Activated naive CD4-positive, alpha-beta T cell treated with anti-CD3 and anti-CD28 coated beads for 36 hours (primary cell): ENCODE measurements at places on chromosomes 3 and 15. TPM values are rescaled to one million over a fixed set of nuclear protein-coding genes. Genes with fewer than 3 reads are reported as not detected.

The HTR3E gene
- total RNA-seq, result not detected

The TTLL13 gene
- total RNA-seq, result 0.26 TPM

DNA sequence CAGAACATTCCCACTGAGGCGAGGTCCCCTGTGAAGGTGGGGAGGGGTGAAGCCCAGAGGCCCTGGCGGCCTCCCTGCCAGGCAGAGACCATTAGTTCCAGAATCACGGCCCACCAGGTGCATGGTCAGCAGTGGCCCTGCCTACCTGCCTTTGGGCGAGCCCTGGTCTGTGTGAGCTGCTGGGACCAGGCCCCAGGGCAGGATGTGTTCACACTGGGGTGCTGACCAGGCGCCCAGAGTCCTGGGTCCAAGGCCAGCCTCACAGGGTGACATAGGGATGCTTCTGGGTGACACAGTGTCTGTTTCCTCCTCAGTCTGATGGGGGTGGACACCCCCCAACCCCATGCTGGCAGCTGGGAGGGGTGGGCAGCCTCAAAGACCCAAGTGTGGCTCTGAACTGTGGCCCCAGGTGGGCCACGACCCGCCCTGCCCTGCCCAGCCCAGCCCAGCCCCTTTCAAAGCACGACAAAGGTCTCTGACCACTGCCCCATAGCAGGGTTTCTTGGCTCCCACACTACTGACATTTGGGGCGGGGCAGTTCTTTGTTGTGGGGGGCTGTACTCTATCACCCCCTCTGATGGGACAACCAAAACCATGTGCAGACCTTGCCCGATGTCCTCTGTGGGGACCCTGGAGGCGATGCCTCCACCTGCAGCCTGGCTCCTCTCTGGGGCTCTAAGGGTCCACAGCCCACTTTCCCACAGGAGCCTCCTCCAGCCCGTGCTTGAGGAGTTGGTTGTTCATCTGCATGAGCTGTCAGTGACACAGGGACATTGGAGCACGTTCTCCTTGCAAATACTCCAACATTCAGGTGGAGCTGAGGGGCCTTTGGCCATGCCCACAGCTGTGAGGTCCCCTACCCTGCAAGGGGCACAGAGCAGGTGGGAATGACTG, 44.8 kb upstream of the SLC41A3 start:
- H3K36me3 ChIP-seq, result no peaks in the 10 kb centered on the region
- no peaks in the 10 kb centered on the region for H3K4me1 ChIP-seq
- no peak overlapping the region for H3K4me3 ChIP-seq
- H3K27me3 ChIP-seq, result no peaks in the 10 kb centered on the region
- no peak for DNase-seq
- H3K27ac ChIP-seq, result no peak overlapping the region

DNA sequence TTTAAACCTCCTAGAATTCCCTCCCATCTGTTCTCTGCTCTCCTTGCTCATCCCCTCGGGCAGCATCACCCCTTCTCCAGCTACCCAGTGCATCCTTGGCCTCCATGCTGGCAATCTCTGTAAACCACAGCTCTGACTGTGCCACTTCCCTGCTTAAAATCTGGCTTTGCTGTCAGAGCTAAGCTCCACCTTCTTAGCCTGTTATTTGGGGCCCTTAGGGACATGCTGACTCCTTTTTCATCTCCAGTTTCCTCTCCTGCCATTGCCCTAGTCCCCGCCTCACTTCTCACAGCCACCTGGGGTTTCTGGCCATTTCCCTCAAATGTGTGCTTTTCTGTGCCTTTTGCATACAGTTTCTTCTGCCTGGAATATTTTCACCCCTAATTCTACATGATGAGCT, 5.7 kb downstream of the SLC6A20 start:
- H3K4me3 ChIP-seq, result no peak overlapping the region
- H3K4me1 ChIP-seq, result peaks cover 2% of the 10 kb centered on the region
- DNase-seq, result no peak
- peaks cover 24% of the 10 kb centered on the region for H3K27me3 ChIP-seq
- no peak overlapping the region for H3K27ac ChIP-seq

The IGDCC3 gene
- total RNA-seq, result not detected

DNA sequence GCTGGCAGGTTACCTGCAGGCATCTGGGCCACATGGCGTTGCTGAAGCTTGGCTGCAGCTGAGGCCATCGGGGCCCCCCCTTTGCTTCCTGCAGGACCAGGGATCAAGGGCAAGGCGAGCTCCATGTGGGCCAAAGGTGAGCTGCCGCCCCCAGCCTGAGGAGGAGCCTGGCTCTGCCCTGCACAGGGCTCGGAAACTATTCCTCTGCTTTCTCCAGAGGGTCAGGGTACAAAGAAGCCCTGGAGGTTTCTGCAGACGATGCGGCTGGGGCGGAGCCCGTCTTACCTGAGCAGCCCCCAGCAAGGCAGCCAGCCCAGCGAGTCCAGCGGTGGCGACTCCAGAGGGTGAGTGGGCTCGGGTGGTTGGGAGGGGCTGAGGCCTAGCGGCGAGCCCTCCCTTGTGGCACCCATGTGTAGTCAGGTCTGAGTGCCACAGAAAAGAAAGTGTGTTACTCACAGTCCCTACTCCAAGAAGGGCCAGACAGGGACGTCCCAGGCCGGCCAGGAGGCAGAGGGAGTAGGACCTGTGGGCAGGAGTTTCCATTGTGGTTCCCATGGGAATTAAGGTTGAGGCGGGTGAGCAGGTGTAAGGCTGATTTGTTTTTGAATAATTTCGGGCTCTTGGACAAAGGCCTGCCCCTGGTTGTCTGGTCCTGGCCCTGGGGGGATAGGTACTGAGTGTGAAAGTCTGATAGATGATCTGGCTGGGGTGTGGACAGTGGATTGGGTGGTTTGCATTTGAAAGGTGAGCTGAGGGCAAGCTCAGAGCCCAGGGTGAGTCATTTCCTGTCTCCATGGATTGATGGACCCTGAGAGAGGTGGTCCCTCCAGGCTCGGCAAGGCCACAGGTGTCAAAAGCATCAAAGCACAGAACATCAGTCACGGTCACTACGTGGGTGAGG, 25.4 kb downstream of the CFAP100 start:
- no peaks in the 10 kb centered on the region for H3K4me1 ChIP-seq
- H3K27ac ChIP-seq, result no peak overlapping the region
- H3K36me3 ChIP-seq, result peaks cover 5% of the 10 kb centered on the region

- no peaks in the 10 kb centered on the region for H3K36me3 ChIP-seq
- H3K27me3 ChIP-seq, result no peaks in the 10 kb centered on the region
- H3K4me3 ChIP-seq, result no peak overlapping the region
Measured at GRCh38 chr3:39327053-39327745, 2.3 kb upstream of the CCR8 start.

The RASL12 gene
- total RNA-seq, result not detected

DNA sequence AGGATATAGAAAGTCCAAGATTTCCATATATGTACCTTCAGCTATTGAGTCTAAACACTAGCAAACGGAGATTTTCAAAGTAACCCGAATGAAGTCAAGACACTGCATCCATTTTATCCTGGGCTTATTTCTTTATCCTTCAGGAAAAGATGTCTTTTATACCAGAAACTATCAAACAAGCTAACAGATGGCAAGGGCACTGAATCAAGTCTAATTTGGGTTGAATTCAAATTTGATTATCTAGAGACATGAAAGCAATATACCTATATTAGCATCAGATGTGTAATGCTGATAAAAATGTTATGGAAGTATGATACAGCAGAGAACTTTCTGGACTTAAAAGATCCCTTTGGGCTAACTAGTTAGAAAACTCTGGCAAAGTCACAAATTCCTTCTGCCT, 138.3 kb upstream of the TSPAN3 start:
- peaks cover 5% of the 10 kb centered on the region for H3K4me1 ChIP-seq
- no peak overlapping the region for H3K4me3 ChIP-seq
- H3K36me3 ChIP-seq, result peaks cover 8% of the 10 kb centered on the region
- DNase-seq, result no peak

GRCh38 chr3:120177151-120177550, 82.9 kb upstream of the GSK3B start:
- no peak overlapping the region for H3K4me3 ChIP-seq
- no peaks in the 10 kb centered on the region for H3K36me3 ChIP-seq
- H3K4me1 ChIP-seq, result no peaks in the 10 kb centered on the region
- DNase-seq, result no peak
- no peaks in the 10 kb centered on the region for H3K27me3 ChIP-seq
- no peak overlapping the region for H3K27ac ChIP-seq

DNA sequence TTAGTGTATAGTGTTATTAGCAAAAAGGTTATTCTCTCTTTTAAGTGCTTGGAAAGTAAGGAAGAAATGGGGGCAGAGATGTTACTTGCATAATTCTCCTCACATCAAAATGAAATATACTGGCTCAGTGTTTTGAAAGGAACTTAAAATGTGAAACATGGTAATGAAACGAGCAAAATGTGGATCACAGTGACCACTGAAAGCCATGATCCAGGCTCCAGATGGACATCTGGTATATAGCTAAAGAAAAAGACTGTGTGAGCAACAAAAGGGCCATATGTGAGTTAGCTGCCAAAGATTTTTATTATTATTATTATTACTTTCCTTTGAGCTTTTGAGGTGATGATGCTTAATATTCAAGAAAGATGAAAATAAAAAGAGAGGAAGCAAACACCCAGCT, 89.6 kb downstream of the GAP43 start:
- no peaks in the 10 kb centered on the region for H3K4me1 ChIP-seq
- H3K36me3 ChIP-seq, result no peaks in the 10 kb centered on the region
- no peak overlapping the region for H3K4me3 ChIP-seq
- H3K27me3 ChIP-seq, result peaks cover 14% of the 10 kb centered on the region
- no peak for DNase-seq

The SLC28A2 gene
- total RNA-seq, result not detected

DNA sequence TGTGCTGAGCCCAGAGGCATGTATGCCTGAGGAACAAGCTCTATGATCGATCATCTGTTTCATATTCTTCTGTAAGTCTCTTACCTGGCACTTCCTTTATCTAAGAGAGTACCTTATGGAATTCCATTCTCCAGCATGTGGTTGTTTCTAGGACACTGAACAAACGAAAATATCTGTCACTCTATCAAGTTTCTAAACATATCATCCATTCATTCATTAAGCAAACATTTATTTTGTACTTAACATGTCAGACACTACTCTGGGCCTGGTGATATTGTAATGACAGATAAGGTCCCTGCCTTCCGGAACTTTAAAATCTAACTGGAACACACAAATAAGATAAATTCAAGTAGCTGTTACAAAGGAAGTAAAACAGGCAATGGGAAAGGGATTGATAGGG, 477.1 kb downstream of the IGSF11 start:
- H3K27ac ChIP-seq, result no peak overlapping the region
- no peaks in the 10 kb centered on the region for H3K27me3 ChIP-seq
- H3K36me3 ChIP-seq, result no peaks in the 10 kb centered on the region
- no peaks in the 10 kb centered on the region for H3K4me1 ChIP-seq
- DNase-seq, result no peak

The CLRN1 gene
- total RNA-seq, result not detected

- H3K27me3 ChIP-seq, result peaks cover 10% of the 10 kb centered on the region
- no peaks in the 10 kb centered on the region for H3K4me1 ChIP-seq
- H3K4me3 ChIP-seq, result no peak overlapping the region
Measured at GRCh38 chr3:101119535-101119934, 126.3 kb upstream of the ABI3BP start.

DNA sequence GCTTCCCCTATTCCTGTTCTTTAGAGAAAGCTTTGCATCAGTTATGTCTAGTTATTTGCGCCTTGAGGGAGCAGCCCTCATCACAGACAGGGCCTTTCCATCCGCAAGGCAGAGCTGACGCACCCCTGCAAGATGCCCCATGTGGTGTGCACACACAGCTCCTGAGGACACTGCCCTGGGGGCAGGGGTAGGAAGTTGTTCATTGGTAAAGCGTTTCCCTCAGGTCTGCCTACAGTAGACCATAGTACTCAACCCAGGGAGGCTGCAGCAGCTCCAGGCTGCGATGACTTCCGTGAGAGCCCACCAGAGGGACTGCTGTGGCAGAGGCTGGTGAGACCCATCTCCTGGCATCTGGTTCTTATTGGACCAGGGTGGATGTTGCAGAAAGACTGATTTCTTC, 55.1 kb upstream of the PLXNA1 start:
- no peaks in the 10 kb centered on the region for H3K4me1 ChIP-seq
- DNase-seq, result no peak
- no peak overlapping the region for H3K4me3 ChIP-seq
- H3K27ac ChIP-seq, result no peak overlapping the region
- no peaks in the 10 kb centered on the region for H3K36me3 ChIP-seq
- no peaks in the 10 kb centered on the region for H3K27me3 ChIP-seq

GRCh38 chr15:35023804-35024203, 35.7 kb upstream of the ZNF770 start:
- DNase-seq, result no peak
- no peak overlapping the region for H3K27ac ChIP-seq
- no peak overlapping the region for H3K4me3 ChIP-seq
- H3K36me3 ChIP-seq, result no peaks in the 10 kb centered on the region
- H3K4me1 ChIP-seq, result peaks cover 3% of the 10 kb centered on the region
- H3K27me3 ChIP-seq, result peaks cover 1% of the 10 kb centered on the region

The CASR gene
- not detected for total RNA-seq

- peaks cover 46% of the 10 kb centered on the region for H3K4me1 ChIP-seq
- H3K27ac ChIP-seq, result peak overlapping the region; percentile 99
- H3K27me3 ChIP-seq, result no peaks in the 10 kb centered on the region
- H3K4me3 ChIP-seq, result peak overlapping the region; percentile 87
- peak; percentile 27 for DNase-seq
Measured at GRCh38 chr15:92807971-92808571, 92.1 kb upstream of the CHD2 start.

DNA sequence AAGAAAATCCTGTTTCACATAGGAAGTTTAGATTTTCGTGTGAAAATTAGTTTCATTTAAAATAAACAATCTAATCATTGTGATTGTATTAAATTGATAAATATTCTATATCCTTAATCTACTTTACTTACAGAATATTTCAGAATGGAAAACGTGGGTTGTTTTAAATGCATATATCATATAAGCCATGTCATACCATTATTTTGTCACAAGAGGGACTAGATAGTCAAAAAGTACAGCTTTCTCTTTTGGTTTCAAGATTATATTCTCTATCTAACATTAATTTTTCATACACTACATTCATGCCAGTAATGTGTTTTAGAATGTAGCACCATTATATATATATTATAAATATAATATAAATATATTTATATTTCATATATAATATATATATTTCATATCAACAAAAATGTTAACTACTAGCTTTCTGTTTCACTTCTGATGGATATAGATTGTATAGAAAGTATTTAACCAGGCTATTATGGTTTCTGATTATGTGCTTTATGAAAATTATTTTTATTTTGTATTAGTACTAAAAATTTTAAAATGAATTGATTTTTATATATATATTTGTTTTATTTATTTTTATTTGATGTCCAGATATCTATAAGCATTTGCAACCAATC, 45.3 kb downstream of the OSTN start:
- H3K36me3 ChIP-seq, result no peaks in the 10 kb centered on the region
- H3K27me3 ChIP-seq, result no peaks in the 10 kb centered on the region

The FBXO40 gene
- not detected for total RNA-seq

The GNAT1 gene
- total RNA-seq, result not detected

The GLDN gene
- total RNA-seq, result not detected

DNA sequence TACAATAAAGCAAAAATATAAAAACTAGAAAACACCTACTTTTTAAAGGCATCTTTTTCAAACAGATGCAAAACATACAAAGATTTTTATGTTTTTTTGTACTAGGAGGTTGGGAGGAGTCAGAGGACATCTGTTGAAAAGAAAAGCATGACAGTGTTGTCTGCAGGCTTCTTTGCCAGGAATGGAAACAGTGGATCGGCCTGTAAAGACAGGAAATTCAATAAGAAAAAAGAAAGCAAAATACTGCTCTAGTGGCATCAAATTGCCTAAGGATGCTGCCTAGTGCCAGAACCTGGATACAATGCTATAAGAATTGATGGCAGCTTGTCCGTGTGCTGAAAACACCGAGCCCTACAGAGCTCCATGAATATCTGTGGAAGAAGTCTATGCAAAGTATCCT, 69.9 kb downstream of the TBC1D5 start:
- no peak overlapping the region for H3K27ac ChIP-seq
- no peak overlapping the region for H3K4me3 ChIP-seq
- DNase-seq, result no peak
- no peaks in the 10 kb centered on the region for H3K27me3 ChIP-seq
